ENCODE measurements at places on chromosomes 6 and 20.

- peak; percentile 7 for DNase-seq
Observed at GRCh38 chr20:17570347-17571152, 675 bp downstream of the DSTN start.

DNA sequence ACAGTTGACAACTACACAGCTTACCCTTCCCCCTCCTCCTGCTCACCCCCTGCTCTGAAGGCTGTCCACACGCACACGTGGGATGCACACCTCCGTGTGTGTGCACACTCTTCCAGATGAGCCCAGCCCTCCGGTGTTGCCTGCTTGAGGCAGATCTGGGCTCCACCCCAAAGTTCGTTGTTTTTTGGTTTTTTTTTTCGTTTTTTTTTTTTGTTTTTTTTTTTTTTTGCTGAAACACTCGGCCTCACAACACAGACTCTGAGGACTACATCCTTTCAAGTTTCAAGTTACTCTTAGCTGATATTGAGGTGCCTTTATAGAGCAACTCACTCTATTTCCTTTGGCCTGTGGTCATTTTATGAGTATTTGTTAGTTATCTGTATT lies 88.2 kb downstream of the RREB1 start:
- no peak for DNase-seq

DNA sequence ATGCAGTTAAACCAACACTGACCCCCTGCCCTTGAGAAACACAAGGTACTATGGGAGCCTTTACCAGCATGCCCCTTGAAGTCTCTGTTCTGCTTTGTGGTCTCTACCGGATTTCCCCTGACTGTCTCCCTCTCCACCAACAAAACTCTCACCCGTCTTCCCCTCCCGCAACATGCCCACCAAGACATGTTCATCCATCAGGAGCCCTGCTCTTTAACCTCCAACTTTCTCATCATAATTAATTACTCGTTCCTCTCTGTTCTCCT lies 1.1 kb downstream of the ZNF165 start:
- DNase-seq, result no peak

- DNase-seq, result no peak
Observed at GRCh38 chr6:135176464-135176863, 4.6 kb upstream of the MYB start.

- no peak for DNase-seq
Observed at GRCh38 chr6:30711758-30712380, 5.2 kb downstream of the MDC1 start.

GRCh38 chr6:34836008-34836407 lies 44.1 kb downstream of the BLTP3A start:
- no peak for DNase-seq

GRCh38 chr6:149014631-149015534 lies 268.1 kb downstream of the UST start:
- DNase-seq, result no peak

DNA sequence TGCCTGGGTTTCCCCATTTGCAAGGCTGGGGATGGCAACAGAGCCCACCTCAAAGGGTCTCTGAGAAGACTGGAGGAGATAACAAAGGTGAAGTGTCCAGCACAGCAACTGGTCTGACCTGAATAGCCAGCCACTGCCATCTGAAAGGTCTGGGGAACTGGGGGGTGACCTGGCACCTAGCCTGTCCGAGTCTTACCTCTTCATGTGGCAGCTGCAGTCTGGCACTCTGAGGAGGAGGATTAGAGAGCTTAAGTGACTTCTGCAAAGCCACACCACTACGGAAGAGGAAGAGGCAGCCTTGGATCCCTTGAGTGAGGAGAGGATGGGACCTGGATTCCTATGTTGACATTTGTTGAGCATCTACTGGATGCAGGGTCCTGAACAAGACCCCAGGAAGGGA lies 22.2 kb downstream of the C20orf203 start:
- no peak for DNase-seq

DNA sequence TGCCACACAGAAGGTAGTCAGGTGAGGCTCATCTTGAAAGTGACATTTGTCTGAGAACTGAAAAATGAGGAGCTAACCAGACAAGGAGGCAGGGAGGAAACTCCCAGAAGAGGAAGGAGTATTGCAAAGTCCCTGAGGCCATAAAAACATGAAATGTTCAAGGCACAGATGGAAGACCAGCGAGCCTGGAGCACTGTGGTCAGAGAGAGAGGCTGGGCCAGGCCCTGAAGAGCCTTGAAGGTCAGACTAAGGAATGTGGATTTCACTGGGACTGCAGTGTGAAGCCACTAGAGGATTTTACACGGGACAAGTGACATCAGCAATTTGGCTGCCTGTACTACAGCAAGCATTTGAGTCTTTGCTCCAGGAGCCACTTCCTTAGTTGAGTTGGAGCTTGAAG lies 21.1 kb upstream of the TMEM181 start:
- DNase-seq, result no peak

GRCh38 chr20:1627200-1627550 lies 7.4 kb upstream of the SIRPB1 start:
- no peak for DNase-seq

DNA sequence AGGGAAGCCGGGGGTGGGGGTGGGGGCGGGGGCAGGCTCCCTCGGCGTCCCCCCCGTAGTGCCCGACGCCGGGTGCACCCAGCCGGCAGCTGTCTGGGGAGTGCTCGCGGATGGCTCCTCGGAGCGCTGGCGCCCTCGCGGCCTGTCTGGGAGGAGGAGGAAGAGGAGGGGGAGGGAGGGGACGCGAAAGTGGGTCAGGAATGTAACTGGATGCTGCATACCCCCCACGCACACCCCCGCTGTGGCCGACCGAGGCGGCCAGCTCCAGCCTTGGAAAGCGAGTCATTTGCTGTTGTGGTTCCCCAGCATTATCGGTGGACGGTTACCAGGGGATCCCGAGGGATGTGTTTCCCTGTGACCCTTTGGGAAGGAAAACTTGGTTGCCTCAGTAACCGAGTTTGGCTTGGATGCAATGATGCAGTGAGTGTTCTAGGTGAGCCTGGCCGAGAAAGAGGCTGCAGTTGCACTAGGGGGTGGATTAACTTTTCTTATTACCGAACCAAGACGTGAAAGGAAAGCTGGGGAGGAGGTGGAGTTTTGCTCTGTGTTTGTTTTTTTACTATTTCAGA lies 55.2 kb upstream of the RREB1 start:
- DNase-seq, result peak; percentile 39

DNA sequence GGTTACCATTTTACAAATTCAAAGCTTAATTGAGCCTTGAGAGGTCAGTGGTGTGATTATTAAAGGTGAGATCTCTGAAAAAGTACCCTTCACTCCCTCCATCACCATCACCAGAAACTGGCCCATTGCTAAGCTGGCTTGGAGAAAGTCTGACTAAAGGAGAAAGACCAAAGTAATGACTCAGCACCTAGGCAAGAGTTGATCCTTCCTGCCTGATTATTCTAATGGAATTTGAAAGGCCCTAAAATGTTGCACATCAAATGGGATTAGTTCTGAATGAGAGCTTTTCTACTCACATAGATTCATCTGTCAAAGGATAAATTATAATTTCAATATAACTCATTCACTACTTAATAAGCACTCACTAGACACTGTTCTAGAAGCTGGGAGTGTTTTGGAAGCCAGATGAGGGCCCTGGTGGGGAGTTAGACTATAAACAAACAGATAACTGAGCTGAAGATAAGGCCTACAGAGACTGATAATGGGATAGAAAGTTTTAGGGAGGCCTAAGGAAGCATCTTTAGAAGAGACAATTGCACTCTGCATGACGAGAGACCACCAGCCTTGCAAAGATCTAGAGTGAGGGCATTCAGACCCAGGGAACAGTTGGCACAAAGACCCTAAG lies 366.7 kb downstream of the SYNE1 start:
- no peak for DNase-seq

DNA sequence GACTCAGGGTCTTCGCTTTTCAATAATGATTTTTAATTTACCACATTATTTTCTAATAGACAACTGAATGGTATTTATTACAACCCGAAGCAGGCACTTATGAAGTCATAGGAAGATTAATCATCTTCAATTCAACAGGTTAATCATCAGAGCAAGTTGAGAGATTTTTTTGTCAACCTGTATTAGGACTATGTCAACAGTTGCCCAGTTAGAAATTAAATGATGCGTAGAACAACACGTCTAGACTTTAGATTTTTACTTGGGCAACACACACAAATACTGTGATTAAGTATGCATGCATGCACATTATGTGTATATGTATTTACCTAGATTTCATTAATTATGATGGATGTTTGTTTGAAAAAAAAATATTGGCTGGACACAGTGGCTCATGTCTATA lies 4.3 kb downstream of the ILRUN start:
- no peak for DNase-seq

DNA sequence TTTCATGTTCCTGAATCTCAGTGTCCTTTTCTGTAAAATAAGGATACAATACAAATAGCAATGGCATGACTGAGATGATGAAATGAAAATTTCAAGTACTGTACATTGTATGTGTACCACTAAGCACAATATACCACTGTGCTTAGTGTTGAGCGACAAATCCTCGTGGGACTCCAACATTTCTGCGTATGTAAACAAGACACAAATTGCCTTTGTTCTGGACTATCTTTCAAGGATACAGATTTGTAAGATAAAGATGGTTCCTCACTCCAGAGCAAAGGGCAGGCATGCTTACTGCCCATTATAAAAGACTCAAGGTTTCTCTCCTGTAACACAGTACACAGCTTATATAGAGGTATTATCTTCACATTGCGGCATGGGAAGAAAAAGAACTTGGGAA lies 6.0 kb downstream of the RARS2 start:
- no peak for DNase-seq

GRCh38 chr6:116176596-116176995 lies 50.7 kb upstream of the COL10A1 start:
- no peak for DNase-seq

DNA sequence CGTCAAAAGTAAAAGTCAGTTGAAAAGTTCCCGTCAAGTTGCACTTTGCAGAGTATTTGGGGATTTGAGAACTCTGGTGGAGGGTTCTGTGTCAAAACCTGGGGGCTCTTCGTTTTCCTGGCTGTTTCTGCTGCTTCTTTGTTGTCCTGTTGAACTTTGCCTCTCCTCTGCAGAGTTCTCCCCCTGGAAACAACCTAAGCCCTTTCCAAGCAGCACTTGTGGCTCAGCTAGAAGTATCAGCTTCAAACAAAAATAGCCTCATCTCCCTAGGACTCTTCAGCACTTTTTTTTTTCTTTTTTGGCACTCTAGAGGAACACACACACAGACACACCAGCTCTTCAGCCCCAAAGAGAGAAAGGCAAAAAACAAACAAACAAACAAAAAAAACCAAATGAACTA lies at the start of gene TRDN:
TRDN (minus strand) TSS at position 169 of the 400 bp plus-strand sequence. CDS start 175 bp downstream, outside the sequence.
- DNase-seq, result no peak

- DNase-seq, result peak; percentile 28
Observed at GRCh38 chr6:8219352-8219943, 117.1 kb upstream of the EEF1E1 start.

GRCh38 chr6:26045065-26045927 lies 41.9 kb upstream of the HFE start:
- peak; percentile 91 for DNase-seq

GRCh38 chr6:15358579-15359327 lies 112.9 kb downstream of the JARID2 start:
- DNase-seq, result no peak

GRCh38 chr20:36275441-36276189 lies 30.5 kb upstream of the DLGAP4 start:
- no peak for DNase-seq

DNA sequence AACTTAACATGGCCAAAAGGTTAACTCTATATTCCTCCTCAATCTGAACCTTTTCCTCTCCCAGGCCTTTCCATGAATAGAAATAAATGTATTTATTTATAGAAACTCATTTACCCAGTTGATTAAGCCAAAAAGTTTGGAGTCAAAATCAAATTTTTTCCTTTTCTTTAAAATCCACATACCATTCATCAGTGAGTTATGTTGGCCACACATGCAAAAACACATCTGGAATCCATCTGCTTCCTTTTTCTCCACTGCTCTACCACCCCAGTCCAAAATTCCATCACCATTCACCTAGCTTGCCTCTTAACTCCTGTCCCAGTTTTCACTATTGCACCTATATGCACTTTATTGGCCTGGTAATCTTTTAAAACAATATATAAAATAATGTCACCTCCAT lies 62.4 kb upstream of the TMEM200A start:
- DNase-seq, result no peak

DNA sequence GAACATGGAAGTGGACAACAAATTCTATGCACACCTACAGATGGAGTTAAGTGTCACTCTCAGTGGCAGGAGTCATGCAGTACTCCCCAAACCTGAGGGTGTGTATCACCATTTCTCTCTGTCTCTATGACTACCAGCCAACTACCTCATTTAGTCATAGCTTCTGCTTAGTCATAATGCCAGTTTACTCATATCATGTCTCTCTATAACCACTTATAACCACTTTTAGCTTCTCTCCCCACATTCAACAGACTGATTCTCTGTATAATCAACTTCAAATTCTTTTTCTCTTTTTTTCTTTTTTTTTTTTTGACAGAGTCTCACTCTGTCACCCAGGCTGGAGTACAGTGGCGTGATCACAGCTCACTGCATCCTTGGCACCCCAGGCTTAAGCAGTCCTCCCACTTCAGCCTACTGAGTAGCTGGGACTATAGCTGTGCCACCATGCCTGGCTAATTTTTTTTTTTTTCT lies 13.8 kb upstream of the GTF3C6 start:
- no peak for DNase-seq

DNA sequence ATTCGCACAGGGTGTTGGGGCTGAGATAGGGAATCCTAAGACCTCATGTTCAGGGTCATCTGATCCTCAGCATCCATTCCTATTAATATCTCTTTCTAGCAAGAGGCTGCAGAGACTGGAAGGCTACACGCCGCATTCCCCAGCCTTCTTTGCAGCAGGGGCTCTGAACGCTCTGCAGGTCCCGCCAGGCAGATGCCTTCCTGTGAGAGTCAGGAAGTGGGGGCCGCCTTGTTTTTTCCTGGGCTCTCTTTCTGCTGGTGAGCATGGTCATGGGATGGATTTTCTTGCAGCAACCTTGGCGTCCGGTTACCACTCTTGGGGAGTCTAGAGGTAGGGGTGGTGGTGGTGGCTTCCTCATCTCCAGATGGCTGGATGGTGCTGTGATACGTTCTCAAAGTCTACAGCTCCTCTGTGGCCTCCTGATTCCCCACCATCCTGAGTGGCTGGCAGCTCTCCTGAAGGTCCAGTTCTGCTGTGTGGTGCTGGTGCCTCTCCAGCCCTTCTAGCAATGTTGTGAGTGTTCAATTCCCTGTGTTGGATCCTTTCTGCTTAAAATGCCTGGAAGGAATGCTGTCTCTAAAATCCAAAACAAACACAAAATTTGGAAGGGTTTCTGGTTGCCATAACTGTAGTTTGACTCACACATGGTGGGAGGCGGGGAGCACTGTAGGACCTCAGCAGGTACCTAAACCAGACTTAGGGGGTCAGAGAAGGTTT lies 111.9 kb downstream of the CEBPB start:
- DNase-seq, result no peak

GRCh38 chr6:125752773-125753172 lies 3.3 kb downstream of the HEY2 start:
- no peak for DNase-seq

- DNase-seq, result no peak
Observed at GRCh38 chr6:43887340-43887858, 117.4 kb downstream of the VEGFA start.

- DNase-seq, result no peak
Observed at GRCh38 chr6:134414793-134415192, 96.9 kb upstream of the SGK1 start.

- DNase-seq, result peak; percentile 94
Observed at GRCh38 chr6:109892451-109893435, 85.4 kb upstream of the GPR6 start.

- peak; percentile 75 for DNase-seq
Observed at GRCh38 chr6:13924146-13924948, 405 bp upstream of the RNF182 start.

GRCh38 chr20:16641511-16642023 lies 68.3 kb upstream of the KIF16B start:
- no peak for DNase-seq

Data from NCI-H774 (cell line).